ENCODE measurements at places on chromosomes 6 and 20.
A peak's percentile ranks its signal among the peaks of the same experiment; 100 is the strongest.

DNA sequence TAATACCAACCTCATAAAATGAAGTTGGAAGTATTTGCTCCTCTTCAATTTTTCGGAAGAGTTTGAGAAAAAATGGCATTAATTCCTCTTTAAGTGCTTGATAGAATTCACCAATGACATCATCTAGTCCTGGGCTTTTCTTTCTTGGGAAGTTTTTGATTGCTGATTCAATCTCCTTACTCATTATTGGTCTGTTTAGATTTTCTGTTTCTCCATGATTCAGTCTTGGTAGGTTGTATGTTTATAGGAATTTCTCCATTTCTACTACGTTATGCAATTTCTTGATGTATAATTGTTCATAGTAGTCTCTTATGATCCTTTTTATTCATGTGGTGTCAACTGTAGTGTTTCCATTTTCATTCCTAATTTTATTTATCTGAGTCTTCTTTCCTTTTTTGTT lies 176.9 kb upstream of the PRND start:
- DNase-seq, result no peak

DNA sequence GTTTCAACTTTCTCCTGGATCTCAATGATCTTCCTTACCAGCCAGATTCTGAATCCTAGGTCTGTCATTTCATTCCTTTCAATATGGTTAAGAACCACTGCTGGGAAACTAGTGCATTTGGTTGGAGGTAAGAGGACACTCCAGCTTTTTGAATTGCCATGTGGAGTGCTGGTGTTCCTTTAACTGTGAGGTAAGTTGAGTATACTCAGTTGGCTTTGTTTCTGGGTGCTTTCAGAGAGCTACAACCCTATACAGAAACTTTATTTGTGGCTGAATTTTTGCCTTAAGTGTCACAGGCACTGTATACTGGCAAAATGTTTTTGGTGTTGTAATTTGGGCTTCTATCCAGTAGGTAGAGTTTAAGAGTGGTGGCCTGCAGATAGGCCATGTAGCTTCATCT lies 175.8 kb downstream of the TBC1D32 start:
- no peak for DNase-seq

GRCh38 chr20:51966296-51966971 lies 164.1 kb upstream of the SALL4 start:
- peak; percentile 80 for DNase-seq

GRCh38 chr6:42372699-42373098 lies 79.0 kb downstream of the TRERF1 start:
- DNase-seq, result no peak

DNA sequence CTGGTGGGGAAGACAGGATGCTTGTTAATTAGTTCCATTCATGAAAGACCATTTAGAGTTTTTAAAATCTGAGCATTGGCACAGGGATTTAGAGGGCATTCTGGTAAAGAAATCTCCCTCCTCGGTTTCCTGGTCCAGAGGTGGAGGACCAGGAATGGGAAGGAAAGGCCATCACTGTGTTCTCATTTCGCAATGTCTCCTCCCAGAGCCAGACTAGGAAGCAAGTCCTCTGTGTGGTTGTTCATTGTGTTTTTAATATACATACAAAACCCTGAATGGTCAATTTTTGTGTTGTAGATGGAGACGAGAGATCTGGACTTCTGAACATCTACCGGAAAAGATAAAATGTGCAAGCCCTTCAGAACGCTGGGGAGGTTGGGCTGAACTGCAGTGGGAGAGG lies 41.3 kb downstream of the RIN2 start:
- no peak for DNase-seq

- DNase-seq, result no peak
These were observed 453.2 kb upstream of the PTCHD4 start for GRCh38 chr6:48564036-48564820.

- DNase-seq, result peak; percentile 85
These were observed 516 bp upstream of the IRF4 start for GRCh38 chr6:390914-391558.

GRCh38 chr6:161237176-161237575 lies 36.7 kb downstream of the AGPAT4 start:
- no peak for DNase-seq

DNA sequence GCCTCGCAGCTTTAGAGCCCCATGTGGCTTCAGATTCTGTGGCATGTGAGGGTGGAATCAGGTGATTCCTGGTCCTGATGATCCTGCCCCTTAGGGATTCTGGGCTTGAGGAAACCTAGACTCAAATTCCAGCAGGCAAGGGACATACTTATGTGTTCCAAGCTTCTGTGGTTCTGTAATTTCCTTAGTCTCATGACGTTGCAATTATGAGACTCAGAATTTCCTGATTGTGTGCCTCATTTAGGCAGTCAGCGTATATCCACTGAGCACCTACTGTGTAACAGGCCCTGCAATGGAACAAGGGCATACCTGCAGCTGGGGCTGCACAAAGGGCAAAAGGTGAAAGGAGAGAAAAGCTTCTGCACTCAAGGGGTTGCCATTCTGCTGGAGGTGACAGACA lies 11.6 kb upstream of the BPIFB4 start:
- no peak for DNase-seq

GRCh38 chr6:38316099-38316868 lies 323.4 kb downstream of the BTBD9 start:
- DNase-seq, result no peak

- no peak for DNase-seq
These were observed 4.7 kb upstream of the DNAJC5 start for GRCh38 chr20:63890201-63890576.

DNA sequence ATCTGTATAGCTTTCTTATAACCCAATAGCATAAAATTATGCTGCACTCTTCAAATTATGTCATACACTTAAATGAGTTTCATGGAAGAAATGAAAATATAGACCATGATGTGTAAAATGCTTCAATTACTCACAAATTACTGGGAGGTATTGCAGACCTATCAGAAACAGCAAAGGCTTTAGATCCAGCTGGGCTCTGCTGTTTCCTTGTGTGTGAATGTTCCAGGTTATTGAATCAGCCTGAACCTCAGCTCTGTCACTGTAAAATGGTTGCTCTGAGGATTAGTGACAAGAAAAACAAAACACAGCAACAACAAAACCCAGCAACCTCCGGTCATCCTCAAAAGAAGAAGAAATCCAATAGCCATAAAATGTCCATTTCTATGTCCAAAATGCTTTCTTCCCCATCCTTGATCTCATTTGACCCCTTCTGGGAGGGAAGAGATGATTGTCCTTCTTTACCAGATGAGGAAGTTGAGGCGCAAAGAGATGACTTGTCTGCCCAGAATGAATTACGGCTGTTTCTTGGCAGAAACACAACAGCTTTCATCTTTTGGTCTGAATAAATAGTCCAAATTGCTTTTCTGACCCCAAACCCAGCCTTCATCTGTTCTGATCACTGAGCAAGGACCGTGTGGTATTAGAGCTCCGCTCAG lies 42.2 kb upstream of the TGM6 start:
- DNase-seq, result no peak

DNA sequence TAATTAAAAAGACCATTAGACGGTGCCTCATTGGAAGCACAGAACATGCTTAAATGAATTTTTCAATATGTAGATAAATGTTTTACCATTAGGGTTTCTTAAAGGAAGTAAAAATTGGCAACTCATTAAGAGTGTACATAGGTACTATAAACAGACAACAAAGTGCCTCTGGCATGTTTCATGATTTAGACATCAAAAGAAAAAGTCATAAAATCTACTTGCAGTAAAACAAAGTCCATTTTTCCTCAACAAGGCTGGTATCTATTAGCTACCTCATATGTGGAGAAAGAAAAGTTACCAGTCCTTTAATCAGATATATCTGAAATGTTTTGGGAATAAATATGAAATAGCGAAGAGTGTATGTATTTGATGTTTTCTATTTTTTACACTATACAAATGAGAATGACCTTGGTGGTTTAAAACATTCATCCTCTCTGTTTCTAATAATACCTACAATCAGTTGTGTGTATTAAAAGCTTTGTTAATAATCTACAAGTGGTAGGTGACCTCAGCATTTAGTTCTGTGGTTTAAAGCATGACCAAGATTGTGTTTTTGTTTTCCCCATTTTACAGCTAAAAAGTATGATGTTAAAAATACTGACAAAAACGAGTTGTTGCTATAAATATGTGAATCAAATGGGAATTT lies 87.5 kb downstream of the HDGFL1 start:
- DNase-seq, result no peak

GRCh38 chr6:73081955-73082354 lies 143.3 kb downstream of the KHDC1L start:
- DNase-seq, result peak; percentile 12

DNA sequence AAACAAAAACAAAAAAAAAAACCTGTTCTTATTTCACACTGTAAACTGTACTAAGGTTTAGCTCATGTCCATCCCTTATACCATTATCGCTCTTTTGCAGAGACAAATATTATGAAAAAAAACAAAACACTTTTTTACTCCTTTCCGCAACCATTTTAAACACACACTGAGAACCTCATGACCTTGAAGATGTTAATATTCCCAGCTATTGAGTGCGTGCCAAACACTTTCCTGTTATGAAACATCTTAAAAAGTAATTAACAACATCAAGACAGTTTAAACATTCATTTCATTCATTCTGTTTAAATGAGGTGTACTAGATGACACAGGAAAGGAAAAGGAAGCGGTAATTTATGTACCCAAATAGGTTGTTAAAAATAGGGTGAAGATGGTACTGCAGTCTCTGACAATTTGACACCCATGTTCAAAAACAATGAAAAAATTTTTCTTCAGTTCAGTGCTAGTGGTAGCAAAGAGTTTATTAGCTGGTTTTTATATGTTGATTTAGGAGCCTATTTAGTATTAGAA lies 3.9 kb upstream of the ARHGAP18 start:
- no peak for DNase-seq

GRCh38 chr6:29797135-29797534 lies 30.5 kb upstream of the HLA-G start:
- DNase-seq, result no peak

GRCh38 chr6:2505624-2506023 lies 245.1 kb downstream of the MYLK4 start:
- peak; percentile 76 for DNase-seq

- DNase-seq, result no peak
These were observed 105.2 kb upstream of the TRAF3IP2 start for GRCh38 chr6:111710911-111711310.

DNA sequence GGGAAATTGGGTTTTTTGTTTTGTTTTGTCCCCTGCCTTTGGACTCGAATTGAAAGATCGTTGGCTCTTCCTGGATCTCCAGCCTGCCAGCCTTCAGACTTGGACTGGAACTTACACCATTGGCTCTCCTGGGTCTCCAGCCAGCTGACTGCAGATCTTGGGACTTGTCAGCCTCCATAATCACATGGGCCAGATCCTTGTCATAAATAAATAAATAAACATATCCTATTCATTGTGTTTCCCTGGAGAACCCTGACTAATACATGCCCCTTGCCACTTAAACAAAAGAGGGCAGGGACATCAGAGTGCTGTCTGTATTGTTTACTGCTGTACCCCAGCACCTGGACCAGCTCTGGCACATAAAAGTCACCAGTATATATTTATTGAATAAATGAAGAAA lies 101.5 kb downstream of the CAP2 start:
- no peak for DNase-seq

GRCh38 chr6:47690214-47690613 lies 8.2 kb upstream of the ADGRF4 start:
- DNase-seq, result peak; percentile 17

DNA sequence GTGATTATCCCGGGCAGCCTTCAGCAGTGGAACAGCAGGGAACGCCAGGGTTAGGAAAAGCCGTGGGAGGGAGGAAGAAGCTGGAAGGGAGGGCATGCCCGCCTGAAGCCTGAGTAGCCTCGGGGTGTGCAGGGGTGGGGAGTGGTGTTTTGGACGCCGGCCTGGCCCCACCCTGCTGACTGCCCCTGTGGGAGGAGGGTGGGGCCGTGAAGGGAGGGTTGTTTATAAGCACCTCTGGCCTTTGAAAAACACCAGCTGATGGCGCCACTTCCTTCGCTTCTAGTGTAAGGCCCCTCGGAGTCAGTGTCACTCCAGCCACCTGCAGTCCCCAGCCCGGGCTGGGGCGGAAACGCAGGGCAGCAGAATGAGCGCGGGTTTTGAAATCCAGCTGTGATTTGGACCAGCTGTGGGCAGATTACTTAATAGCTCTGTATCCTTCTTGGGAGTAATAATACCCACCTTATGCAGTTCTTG lies 52.8 kb upstream of the BMP6 start:
- DNase-seq, result peak; percentile 79

GRCh38 chr6:52574709-52575501 lies 2.0 kb downstream of the TRAM2 start:
- DNase-seq, result no peak

GRCh38 chr6:54327631-54328030 lies 19.4 kb downstream of the TINAG start:
- DNase-seq, result no peak

DNA sequence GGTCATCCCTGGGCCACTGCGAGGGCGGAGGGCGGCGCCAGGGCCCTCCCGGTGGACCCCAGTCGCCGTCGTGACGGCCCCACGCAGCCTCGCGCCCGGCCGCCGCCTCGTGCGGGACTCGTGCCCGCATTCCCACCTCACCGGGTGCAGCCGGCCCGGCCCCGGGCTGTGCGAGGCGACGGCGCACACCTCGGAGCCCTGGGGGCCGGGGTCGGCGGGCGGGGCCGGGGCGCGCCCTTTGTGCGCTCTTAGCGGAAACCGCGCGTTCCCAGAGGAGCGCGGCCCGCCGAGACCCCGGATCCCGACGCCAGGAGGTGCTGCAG lies 5.5 kb upstream of the DLL1 start:
- DNase-seq, result peak; percentile 88

DNA sequence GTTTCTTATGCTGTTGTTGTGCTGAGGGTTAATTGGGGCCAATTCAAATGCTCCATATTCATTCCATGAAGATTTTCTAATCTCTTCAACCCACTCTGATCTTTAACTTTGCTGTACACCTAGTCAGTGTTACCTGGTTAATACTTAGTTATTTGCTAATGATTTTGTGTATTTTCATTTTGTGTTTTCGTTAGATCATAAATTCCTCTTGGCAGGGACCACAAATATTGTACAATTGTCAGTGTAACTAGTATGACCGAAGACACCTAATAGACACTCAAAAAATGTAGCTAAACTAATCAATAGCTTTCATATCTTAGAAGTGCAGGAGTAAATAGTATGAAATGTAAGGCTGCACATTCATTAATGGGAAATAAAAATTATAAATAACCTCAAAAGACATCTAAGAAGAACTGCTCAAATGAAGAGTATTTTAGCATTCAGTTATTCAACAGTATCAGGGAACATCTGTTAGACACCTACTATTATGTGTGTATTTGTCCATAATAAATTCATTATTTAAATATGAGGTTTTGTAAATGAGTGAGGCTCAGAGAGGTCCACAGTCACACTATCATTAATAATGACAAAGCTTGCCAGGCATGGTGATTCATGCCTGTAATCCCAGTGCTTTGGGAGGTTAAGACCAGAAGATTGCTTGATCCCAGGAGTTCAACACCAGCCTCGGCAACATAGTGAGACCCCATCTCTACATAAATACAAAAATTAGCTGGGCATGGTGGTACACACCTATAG lies 13.4 kb upstream of the HSF2 start:
- DNase-seq, result no peak

GRCh38 chr20:12721636-12722035 lies 287.1 kb upstream of the SPTLC3 start:
- no peak for DNase-seq
